ENCODE measurements at places on chromosomes 1 and 21.

DNA sequence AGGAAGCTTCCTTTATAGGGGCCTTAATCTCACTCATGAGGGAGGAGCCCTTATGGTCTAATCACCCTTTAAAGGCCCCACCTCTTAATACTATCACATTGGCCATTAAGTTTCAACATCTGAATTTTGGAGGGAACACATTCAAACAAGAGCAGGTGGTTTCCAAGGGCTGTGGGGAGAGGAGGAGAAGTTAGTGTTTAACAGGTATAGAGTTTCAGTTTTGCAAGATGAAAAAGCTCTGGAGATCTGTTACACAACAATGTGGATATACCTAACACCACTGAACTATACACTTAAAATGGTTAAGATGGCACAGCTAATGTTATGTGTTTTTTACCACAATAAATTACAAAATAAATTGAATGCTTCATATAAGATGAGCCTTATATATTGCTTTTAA, 113.4 kb upstream of the DNAH14 start:
- DNase-seq: no peak

GRCh38 chr1:10401281-10401680, 2.4 kb downstream of the PGD start:
- no peak for DNase-seq

GRCh38 chr1:119834990-119835389, 23.7 kb upstream of the REG4 start:
- DNase-seq: no peak

DNA sequence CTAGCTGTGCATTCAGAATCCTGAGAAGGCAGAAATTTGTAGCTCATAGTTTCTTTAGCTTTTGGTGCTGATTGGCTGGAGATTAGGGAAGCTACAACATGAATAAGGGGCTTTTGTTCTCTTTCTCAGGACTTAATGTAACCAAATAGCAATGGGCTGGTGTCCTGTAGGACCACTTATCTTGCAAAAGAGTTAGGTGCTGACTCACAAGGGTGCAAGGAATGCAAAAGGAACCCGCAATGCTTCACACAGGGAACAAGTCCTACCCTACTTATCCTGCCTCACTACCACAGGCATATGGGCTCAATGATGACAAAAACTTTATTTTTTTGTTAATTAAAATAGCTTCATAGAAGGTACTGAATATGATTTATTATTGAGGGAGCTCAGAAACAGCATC, 541.5 kb downstream of the AMY1C start:
- DNase-seq: no peak

DNA sequence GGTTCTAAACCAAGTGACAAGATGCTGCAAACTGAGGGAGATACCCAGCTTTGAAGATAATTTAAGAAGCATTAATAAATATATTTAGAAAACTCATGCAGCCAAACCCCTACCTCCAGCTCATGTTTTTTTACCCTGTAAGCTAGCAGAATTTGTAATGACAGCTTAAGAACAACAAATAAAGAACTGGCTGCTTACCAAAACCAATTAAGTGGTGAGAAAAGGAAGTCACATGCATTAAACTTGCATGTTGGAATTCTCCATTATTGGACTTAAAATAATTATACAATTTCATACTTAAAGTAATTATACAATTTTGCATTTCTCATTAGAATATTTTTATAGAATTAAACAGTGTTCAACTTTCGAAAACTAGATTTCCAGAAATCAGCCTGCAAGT, 75.6 kb upstream of the CNIH3 start:
- DNase-seq: peak; percentile 55

GRCh38 chr1:148353461-148354283, 129.4 kb downstream of the PPIAL4G start:
- DNase-seq: no peak

- no peak for DNase-seq
These were observed 29.9 kb upstream of the LYPLAL1 start for GRCh38 chr1:219143735-219144134.

- no peak for DNase-seq
These were observed 700 bp downstream of the PIGV start for GRCh38 chr1:26788515-26788785.

GRCh38 chr21:33968080-33968994, 52.7 kb upstream of the ATP5PO start:
- DNase-seq: peak; percentile 22

- DNase-seq: no peak
These were observed 17.4 kb downstream of the AZIN2 start for GRCh38 chr1:33098371-33098770.

DNA sequence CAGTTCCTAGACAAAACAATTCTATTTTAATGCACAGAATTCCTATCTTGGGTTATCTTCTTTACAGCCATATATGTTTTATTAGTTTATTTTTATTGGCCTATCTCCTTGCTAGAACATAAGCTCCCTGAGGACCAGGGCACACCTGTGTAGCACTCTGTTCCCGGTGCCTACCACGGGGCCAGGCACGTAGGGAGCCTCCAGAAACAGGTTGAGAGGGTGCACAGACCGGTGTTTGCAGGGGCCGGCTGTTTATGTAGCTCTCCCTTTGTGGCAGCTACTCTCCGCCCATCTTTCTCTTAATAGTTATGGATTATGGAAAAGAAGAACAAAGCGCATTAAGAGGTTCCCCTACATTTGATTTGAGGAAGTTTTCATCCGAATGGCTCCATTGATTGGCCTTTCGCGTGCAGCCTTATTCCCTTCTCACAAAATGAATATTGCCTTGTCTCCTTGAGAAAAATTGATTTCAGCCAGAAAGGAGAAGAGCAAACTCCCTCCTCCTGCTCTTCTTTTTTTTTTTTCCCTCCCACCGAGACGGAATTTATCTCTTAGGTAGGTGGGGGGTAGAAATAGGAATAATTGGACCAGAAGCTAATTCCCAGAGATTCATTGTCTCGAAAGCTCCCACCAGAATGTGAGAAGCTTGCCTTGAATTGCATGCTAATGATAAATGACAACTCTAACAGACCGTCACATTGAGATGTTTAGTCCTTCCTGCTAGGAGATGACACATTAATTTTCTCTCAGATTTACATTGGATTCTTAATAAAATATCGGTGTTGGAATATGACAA, 447.4 kb downstream of the CAMTA1 start:
- no peak for DNase-seq

DNA sequence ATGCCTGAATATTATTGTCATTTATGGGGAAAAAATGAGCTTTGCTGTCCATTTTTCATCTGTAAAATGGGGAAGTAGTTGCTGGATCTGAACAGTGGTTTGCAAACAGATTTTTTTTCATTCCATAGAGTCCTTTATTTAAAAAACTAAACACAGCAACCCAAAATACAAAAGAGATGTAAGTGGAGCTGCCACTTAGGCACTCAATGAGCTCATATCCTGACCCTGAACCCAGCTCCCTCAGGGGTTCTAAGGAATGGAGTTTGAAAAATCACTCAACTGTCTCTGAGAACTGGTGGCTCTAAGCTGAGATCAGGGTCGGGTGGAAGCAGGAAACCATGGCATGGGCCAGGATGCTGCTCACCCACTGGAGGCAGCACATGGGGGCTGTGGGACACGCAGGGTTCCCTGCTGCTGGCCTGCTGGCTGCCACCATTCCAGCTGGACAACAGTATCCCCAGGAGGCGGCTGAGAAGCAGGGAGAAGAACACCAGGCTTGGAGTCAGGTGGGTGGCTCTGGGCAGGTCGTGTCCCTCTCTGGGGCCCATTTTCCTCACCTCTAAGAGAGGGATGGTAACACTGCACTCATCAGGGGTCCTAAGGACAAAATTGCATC, 9.6 kb upstream of the ECE1 start:
- DNase-seq: no peak

DNA sequence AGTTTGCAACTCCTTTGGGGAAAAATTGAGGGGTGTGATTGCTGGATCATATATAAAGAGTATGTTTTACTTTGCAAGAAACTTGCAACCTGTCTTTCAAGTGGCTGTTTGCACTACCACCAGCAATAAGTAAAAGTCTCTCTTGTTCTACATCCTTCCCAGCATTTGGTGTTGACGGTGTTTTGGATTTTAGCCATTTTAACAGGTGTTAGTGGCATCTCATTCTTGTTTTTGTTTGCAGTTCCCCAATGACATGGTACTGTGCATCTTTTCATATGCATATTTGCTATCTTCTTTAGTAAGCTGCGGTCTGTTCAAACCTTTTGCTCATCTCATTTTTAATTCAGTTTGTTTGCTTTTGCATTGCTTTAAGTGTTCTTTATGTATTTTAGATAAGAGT, 535.5 kb downstream of the LRRIQ3 start:
- DNase-seq: no peak

GRCh38 chr1:145827966-145828365, 4.0 kb downstream of the POLR3C start:
- no peak for DNase-seq

DNA sequence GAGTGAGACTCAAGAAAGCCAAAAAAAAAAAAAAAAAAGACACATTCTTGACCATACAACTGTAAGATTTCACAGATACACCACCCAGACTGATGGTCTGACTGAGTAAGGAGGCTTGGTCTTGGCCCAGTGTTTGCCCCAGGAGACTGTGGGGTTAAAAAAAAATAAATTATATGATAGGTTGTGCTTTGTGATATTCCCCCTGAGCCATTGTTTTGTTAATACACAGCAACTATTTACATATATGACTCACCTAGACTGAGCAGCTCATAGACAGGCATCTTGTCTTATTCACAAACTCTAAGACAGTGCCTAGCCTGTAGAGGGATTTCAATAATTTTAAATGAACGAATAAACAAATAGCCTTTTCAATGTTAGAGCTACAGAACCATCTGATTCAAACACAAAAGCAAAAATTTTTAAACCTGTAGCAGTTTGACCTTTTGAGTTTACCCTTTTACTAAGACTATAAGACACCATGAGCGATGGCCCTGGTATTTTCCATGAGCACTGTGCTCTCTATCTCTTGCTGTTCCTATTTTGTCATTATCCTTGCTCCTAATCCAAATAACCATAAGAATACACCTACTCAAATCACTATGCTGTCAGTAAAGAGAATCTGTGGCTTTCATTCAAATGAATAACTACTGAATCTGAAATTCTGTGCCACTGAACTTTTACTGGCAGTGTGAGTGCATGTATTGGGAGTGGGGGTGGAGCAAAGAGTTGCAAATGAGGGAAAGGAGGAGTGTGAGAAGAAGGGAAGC, 199.4 kb upstream of the PTBP2 start:
- no peak for DNase-seq

- no peak for DNase-seq
These were observed 44.8 kb upstream of the ABCG1 start for GRCh38 chr21:42174173-42174572.
